ENCODE measurements at places on chromosomes 6 and 20. TPM values are rescaled to one million over a fixed set of nuclear protein-coding genes. Genes with fewer than 3 reads are reported as not detected.

Gene LAMA4
- total RNA-seq, result 49.4 TPM

Gene COX4I2
- total RNA-seq, result 0.34 TPM

Gene GSTA3
- not detected for total RNA-seq

Gene KIAA1586
- total RNA-seq, result 29.8 TPM

Gene TSPO2
- not detected for total RNA-seq

Gene BPI
- not detected for total RNA-seq

Gene LPA
- 2.0 TPM for total RNA-seq

Gene RUNX2
- 4.9 TPM for total RNA-seq

Gene GPR63
- 18.5 TPM for total RNA-seq

Gene RSPH9
- 0.88 TPM for total RNA-seq

Gene ARMH2
- total RNA-seq, result not detected

Gene ETV7
- 0.45 TPM for total RNA-seq

Gene SLC22A2
- not detected for total RNA-seq

Gene PRICKLE4
- 4.5 TPM for total RNA-seq

Gene FOXA2
- total RNA-seq, result not detected

Gene DSN1
- total RNA-seq, result 15.1 TPM

Gene TCF15
- 0.90 TPM for total RNA-seq

Gene DBNDD2
- total RNA-seq, result 11.0 TPM

Gene MUC21
- not detected for total RNA-seq

Gene SEMG1
- not detected for total RNA-seq

Gene FABP7
- 3.9 TPM for total RNA-seq

Gene C6orf58
- 0.18 TPM for total RNA-seq

Gene ZC3H12D
- 0.72 TPM for total RNA-seq

Gene OXT
- total RNA-seq, result not detected

Gene CRISP2
- not detected for total RNA-seq

Gene ABHD16B
- not detected for total RNA-seq

Gene HSPA1L
- total RNA-seq, result 1.7 TPM

Gene ARMC2
- total RNA-seq, result 11.3 TPM

Gene SIRT5
- 21.5 TPM for total RNA-seq

Gene PTPRA
- 62.5 TPM for total RNA-seq

Data from mesothelial cell of epicardium (in vitro differentiated cells).